Stimulated activated naive CD8-positive, alpha-beta T cell treated with anti-CD3 and anti-CD28 coated beads, Interleukin-15, Interleukin-2, amounts not matched to agents 100 U/mL and 50 U/mL, for 24 hours (primary cell): ENCODE measurements at places on chromosomes 5 and 9.
A peak's percentile ranks its signal among the peaks of the same experiment; 100 is the strongest.

- DNase-seq: peak; percentile 59
Observed at GRCh38 chr9:129889122-129889940, 54.1 kb downstream of the USP20 start.

DNA sequence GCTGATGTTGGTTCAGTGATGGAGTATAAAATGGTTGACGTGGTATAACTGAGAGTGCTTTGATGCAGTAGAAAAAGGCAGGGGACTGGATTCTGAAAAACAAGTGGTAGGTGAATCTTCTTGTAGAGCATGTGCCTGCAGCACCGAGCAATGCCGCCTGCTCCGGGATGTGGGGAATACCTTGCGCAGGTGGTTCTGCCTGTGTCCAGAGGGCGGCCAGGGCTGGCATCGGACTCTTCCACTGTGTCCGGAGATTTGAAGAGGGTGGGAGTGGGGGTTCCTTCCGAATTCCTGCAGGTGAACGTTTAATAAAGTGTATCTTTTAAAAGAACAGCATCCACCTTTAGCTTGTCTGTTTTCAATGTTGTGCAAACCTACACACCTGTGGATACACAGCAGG lies 238.0 kb downstream of the FANCC start:
- DNase-seq: no peak

DNA sequence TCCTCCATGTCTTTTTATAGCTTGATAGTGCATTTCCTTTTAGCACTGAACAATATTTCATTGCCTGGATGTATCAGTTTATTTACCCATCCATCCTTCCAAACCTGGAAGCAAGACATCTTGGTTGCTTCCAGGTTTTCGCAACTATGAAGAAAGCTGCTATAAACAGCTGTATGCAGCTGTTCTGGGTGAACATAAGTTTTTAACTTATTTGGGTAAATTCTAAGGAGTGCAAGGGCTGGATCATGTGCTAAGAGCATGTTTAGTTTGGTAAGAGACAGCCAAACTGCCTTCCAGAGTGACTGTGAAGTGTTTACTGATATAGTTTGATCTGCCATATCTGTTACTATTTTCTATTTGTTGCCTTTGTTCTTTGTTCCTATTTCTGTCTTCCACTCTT lies 58.5 kb downstream of the CSF2 start:
- no peak for DNase-seq

DNA sequence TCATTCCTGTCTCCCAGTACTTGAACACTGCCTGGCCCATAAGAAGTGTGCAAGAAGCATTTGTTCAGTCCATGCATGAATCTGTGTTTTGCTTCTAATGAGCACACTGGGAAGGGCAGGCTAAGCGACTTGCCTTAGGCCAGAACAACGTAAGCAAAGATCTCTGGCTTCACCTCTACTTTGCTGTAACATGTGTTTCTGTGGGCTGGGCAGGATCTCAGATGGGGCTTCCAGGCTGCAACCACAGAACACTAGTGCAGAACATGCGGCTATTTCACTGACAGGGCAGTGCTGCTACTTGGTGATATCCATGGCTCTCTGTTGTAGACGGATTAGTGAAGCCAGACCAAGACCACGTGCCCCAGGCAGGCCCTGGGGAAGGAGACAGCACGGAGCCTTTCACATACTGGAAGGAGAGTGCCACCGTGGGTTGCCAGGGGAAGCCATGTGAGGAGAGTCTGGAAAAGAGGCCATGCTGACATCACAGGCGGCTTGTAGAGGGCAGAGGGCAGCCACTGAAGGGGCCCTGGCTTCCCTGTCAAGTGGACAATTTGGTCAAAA lies 9.9 kb downstream of the DIRAS2 start:
- DNase-seq: no peak

- no peak for DNase-seq
Observed at GRCh38 chr9:135914921-135915320, 7.6 kb upstream of the CAMSAP1 start.

GRCh38 chr9:133054194-133054890 lies 7.4 kb upstream of the CEL start:
- no peak for DNase-seq

DNA sequence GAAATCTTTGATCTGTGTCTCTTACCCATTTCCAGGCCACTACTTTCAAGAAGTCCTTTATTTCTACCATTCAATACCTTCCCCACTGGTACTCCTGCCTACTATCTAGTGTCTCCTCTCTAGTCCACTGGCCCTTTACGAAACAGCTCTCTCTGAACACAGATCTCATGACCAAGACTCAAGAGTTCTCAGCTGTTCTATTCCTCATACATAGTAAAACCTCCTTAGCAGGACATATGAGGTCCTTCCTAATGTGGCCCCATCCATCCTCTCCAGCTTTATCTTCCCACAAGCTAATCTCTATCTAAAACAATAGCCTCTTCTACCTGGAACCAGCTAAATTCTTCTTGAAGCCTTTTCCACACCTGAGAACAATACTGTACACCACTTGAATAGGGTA lies 2.6 kb downstream of the TEX10 start:
- no peak for DNase-seq

DNA sequence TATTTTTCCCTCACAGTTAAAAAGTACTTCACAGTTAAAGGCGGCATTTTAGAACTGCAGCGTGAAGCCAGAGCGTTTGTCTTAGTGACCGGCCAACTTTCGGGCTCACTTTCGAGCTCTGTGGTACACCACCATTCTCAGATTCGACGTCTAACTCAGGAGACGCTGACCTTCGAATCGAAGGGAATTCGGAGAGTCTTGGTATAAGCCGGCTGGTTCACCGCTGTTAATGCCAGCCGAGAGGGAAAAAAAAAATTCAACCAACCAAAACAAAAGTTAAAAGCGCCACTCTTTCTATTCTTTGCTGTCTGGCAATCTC lies 544 bp upstream of the SNX24 start:
- DNase-seq: peak; percentile 22

- no peak for DNase-seq
Observed at GRCh38 chr5:77353251-77353650, 138.9 kb downstream of the WDR41 start.

- DNase-seq: no peak
Observed at GRCh38 chr5:122462486-122462885, 150.4 kb downstream of the SNCAIP start.

GRCh38 chr9:3850098-3850497 lies 324.3 kb upstream of the RFX3 start:
- DNase-seq: no peak

GRCh38 chr5:139140591-139141071 lies 57.5 kb downstream of the SIL1 start:
- DNase-seq: no peak

GRCh38 chr5:41820150-41820549 lies 50.1 kb downstream of the OXCT1 start:
- DNase-seq: no peak

DNA sequence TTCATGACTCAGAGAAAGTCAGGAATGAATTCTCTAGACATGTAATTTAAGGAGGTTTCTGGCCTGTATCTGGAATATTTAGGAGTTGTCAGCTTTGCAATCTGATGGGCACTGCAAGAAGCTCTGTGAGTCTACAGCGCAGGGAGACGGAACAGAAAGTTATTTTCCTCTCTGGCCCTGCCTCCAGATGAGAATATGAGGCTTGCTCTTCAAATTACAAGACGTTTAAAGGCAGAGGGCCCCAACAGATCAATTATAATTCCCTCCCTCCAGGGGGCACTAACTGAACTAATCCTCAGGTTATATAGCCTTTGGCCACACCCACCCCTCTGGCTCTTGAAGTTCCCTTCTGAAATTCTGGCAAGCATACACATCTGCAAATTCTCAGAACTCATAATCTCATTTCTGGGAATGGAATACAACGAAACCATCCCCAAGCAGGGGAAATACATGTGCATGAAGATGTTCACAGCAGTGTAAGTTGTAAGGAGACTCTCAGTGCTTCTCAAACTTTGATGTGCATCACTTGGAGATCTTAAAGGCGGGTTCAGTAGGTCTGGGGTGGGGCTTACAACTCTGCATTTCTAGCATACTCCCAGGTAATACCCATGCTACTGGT lies 307.6 kb downstream of the CWC27 start:
- peak; percentile 58 for DNase-seq

DNA sequence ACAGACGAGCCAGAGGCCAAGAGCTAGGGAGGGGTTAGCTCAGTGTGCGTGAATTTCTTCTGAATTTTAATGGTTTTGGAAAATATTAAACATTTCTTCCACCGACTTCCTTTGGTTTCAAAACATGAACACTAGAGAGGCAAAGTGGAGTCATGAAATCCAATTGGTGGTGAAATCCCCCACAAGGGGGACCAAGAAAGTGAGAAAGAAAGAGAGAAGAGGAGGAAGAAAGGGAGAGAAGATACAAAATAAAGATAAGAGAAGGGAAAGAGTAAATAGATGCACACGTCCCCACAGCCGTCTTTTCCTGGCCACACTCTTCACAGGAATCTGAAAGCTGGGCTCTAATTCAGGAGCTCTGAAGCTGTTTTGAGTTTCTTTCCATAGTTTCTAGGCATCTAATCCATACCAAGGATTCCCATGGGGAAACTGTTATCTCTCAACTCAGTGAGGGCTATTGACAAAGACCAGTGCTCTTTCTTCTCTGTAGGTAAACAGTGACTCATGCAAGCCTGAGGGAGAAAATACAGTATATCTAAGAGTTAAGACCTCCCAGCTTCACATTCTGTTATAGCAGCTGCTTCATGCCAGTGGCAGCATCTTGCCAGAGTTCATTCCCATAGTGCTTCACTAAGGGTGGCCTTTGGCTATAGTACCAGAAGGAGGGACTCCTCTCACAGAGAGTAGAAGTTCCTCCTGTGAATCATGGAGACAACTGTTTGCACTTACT lies 115.8 kb upstream of the LIFR start:
- no peak for DNase-seq

GRCh38 chr9:36876056-36876455 lies 158.0 kb downstream of the PAX5 start:
- DNase-seq: no peak

DNA sequence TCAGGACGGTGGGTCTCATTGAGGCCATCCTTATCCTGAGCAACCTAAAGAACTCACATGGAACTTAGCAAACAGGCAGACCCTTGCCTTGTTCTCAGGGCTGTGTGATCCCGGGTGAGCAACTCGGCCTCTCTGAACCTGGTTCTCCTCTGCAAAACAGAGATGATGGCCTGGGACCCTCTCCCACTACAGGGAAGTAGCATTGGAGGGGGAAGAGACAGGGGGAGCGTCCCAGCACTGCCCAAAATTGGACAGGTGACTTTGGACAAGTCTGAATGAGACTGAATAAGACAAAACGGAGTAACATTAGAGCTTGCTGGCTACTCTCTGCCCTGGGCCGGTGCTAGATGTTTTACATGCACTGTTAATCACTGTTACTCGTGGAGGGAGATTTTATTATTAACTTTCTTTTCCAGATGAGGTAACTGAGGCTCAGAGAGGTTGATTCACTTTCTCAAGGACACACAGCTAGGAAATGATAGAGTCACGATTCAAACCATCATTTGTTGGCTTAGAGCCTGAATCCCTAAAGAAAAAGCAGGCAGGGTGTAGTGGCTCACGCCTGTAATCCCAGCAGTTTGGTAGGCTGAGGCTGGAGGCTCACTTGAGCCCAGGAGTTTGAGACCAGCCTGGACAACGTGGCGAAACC lies 136.4 kb downstream of the C9orf50 start:
- no peak for DNase-seq

GRCh38 chr9:81871695-81872094 lies 56.5 kb upstream of the SPATA31D4 start:
- no peak for DNase-seq

DNA sequence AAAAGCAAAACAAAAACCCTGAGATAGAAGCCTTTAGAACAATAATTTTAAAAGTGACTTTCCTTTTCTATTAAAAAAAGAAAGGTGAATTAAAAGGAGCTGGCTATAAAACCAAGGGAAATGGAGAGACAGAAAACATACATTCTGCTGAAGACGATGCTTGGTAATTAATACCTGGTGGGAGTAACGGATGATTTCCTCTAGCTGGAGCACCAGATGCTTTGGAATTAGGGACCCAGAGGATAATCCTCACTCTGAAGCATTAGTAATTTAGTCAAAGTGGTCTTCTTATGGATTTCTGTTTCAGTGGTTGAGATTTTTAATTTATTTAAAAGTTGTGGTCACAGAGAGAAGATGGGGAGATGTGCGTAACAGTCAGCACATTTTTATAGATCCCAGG lies 982.5 kb downstream of the TLE4 start:
- no peak for DNase-seq

DNA sequence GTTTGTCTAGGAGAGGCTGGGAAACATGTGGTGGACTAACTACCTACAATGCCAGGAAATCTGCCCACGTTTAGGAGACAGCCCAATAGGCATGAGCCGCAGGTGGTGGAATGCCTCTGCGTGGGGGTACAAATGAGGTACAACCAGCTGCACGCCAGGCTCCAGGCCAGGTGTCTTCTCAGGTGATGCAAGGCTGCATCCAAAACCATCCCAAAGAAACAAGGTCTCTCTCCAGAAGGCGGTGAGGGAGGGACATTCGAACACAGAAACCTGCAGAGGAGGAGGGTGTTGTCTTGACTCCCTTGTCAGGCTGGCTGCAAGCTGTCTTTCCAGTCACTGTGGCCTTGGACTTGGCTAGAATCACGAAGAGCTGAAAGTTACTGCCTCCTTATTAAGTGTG lies 11.6 kb downstream of the ANKH start:
- DNase-seq: no peak

DNA sequence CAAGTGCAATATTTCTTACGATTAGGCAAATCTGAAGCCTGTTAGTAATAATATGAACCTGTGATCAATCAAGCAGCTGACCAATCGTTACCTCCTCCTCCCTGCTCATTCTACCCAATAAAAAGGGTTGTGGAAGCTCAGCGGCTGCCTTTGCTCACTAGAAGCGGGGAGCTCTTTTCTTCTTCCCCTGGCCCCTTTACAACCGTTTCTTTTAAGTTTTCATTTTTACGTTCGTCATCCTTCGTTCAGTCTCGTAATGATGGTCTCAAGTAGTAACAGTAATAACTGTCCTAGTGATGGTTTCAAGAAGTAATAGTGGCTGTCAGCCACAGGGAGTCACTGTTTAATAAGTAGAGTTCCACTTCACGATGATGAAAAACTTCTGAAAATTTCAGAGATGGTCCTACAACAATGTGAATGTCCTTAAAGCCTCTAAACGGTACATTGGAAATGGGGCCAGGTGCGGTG lies 6.2 kb downstream of the UGT3A2 start:
- no peak for DNase-seq

GRCh38 chr9:83336706-83337105 lies 201.5 kb downstream of the FRMD3 start:
- no peak for DNase-seq
